Right lobe of liver (tissue), 6 donors: ENCODE measurements at places on chromosomes 3 and 15. TPM values are rescaled to one million over a fixed set of nuclear protein-coding genes. Genes with fewer than 3 reads are reported as not detected.

DNA sequence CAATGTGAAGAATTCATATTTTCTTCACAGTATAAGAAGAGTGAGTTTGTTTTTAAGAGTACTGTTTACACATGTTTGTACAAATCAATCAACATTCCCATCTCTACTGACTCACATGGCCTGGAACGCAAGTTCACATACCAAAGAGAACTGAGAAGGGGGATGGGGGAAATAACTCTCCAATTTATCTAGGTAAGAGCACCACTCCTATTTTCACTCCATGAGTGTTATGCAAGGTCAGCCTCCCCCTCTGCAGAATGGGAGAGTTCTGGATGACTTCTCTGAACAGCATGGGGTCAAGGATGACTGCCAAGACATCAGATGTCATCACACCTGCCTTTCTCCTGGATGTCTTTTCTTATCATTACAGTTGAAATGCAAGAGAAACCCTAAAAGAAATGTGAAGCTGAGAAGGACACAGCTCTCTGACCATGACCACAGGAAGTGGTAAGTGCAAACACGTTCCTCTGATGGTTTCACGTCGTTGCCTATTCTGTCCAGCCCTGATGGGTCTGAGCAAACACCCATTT, 95.2 kb downstream of the SEMA6D start:
- no peaks in the 10 kb centered on the region for H3K27me3 ChIP-seq
- H3K4me3 ChIP-seq: no peak overlapping the region
- H3K27ac ChIP-seq: no peak overlapping the region
- H3K4me1 ChIP-seq: no peaks in the 10 kb centered on the region

The KCNMB2 gene
- total RNA-seq: not detected

GRCh38 chr3:140363801-140364200, 314.1 kb upstream of the TRIM42 start:
- no peak overlapping the region for H3K27ac ChIP-seq
- H3K4me3 ChIP-seq: no peak overlapping the region
- no peaks in the 10 kb centered on the region for H3K4me1 ChIP-seq

DNA sequence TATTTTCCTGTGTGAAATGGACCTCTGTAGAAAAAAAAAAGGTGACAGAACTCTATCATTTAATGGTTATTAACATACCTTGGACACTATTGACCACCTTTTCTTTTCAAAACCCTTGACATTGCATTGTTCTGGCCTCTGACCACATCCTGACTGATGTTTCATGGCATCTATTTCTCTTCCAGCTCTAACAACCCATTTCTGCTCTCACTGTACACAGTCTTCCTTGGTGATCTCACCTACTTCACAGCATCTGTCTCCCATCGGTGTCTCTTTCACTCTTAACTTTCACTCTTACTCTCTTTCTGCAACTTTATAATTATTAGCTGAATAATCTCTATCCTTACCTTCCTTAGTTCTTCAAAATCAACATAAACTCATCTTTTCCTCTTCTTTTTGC, 217.4 kb upstream of the CD96 start:
- no peak overlapping the region for H3K27ac ChIP-seq
- no peak overlapping the region for H3K4me3 ChIP-seq
- H3K27me3 ChIP-seq: no peaks in the 10 kb centered on the region
- no peaks in the 10 kb centered on the region for H3K36me3 ChIP-seq
- H3K4me1 ChIP-seq: no peaks in the 10 kb centered on the region

DNA sequence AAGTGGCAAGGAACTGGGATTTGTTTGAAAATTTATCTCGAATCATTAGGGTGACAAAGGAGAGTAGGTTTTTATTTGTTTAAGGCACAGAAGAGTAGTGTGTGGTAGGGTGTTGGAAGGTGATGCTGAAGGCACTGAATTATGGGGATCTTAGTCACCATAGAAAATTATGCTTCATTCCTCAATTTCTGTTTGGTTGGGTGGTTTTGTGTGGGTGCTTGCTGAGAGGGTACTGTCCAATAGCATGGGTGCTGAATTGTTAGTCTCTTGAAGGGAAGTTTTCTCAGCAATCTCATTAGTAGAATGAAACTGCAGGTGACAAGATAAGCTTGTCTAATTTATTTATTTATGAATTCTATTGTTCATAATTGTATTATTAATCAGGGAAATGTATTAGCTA, 610.9 kb downstream of the AGBL1 start:
- no peaks in the 10 kb centered on the region for H3K36me3 ChIP-seq
- DNase-seq: no peak
- no peaks in the 10 kb centered on the region for H3K4me1 ChIP-seq
- H3K27me3 ChIP-seq: no peaks in the 10 kb centered on the region
- no peak overlapping the region for H3K27ac ChIP-seq

The APEH gene
- 92.6 TPM for total RNA-seq

The MYZAP gene
- total RNA-seq: 0.65 TPM

The GABRR3 gene
- total RNA-seq: not detected

- no peak for DNase-seq
- H3K36me3 ChIP-seq: no peaks in the 10 kb centered on the region
- H3K4me3 ChIP-seq: no peak overlapping the region
- H3K4me1 ChIP-seq: no peaks in the 10 kb centered on the region
Observed at GRCh38 chr3:175041369-175041768, 182.2 kb downstream of the NAALADL2 start.

The ATP13A5 gene
- total RNA-seq: not detected

DNA sequence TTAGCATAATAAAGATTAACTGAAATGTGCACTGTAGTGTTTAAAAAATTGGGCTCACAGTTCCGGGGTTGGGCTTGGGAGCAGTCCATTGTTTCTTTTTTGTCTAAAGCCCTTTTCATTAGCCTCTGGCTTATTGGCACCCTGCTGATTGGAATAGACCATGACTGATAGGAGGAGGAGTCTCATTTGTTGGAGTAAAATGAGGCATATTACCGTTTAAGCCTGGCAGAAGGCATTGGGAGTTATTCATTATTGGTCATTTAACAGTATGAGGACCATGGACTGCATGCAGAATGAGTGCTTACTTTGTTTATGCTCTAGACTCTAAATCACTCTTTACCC, 139.0 kb upstream of the CGNL1 start:
- DNase-seq: no peak
- H3K36me3 ChIP-seq: peaks cover 18% of the 10 kb centered on the region
- H3K27ac ChIP-seq: no peak overlapping the region
- no peak overlapping the region for H3K4me3 ChIP-seq
- no peaks in the 10 kb centered on the region for H3K27me3 ChIP-seq

The MME gene
- total RNA-seq: 79.1 TPM

The CEMIP gene
- total RNA-seq: not detected

DNA sequence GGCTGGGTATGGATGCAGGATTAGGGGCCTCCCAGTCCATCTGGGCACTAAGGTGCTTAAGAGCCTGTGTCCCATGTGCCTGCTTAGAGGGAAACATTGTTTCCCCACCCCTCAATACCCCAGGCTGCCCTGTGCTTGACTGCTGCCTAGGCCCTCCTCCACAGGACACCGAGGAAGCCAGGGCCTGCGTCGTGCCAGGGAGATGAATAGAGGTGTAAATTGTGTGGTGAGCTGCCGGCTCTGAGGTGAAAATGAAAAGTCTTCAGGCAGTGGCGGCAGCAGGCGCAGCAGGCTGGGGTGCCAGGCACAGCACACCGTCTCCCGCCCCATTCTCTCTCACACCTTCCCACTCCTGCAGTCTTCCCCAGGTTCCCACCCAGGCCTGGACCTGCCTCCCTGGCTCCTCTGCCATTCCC, 13.9 kb upstream of the GRM2 start:
- H3K27me3 ChIP-seq: no peaks in the 10 kb centered on the region
- no peak overlapping the region for H3K4me3 ChIP-seq
- no peaks in the 10 kb centered on the region for H3K4me1 ChIP-seq
- peaks cover 24% of the 10 kb centered on the region for H3K36me3 ChIP-seq
- no peak for DNase-seq

The PTPRG gene
- total RNA-seq: 27.8 TPM

GRCh38 chr15:66429546-66429945, 42.8 kb downstream of the MAP2K1 start:
- no peak overlapping the region for H3K27ac ChIP-seq
- no peak overlapping the region for H3K4me3 ChIP-seq
- H3K27me3 ChIP-seq: no peaks in the 10 kb centered on the region
- no peaks in the 10 kb centered on the region for H3K36me3 ChIP-seq
- DNase-seq: no peak
